ENCODE measurements at places on chromosomes 6 and 20.
A peak's percentile ranks its signal among the peaks of the same experiment; 100 is the strongest.

- DNase-seq, result peak; percentile 48
Observed at GRCh38 chr20:39112178-39112743, 150.1 kb downstream of the DHX35 start.

GRCh38 chr6:163806755-163807499 lies 392.4 kb downstream of the QKI start:
- no peak for DNase-seq

DNA sequence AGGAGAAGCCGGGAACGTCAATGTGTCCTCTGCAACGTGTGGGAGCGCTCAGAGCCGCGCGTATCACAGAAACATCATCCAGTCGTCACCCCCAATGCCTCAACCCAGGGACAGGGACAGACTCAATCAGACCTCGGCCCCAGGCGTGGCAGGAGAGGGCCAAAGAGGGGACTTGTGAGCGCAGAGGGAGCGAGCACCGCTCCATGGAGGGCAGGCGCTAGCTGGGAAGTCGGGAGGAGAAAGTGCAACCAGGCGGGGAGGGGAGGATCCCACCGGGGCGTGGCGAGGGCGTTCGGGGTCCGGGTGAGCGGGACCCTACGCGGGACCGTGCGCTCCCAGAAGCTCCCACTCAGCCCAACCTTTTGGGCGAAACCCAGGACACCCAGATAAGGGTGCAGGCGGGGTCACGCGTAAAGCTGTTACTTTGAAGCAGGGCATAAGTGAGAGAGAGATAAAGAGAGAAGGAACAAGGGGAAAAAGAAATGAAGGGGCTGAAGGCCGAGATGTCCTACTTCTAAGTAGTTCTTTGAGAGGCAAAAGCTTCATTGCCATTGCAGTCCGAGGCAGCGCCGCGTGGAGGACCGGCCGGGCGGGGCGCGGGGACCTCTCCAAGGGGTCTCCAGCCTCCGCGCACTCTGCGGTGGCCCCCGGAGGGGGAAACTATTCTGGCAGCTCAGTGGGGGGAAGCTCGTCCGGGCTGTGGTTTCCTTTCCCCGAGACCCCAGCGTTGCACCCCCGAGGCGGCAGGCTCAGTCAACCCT lies 862 bp upstream of the SOBP start:
- DNase-seq, result no peak

- peak; percentile 77 for DNase-seq
Observed at GRCh38 chr20:48139262-48140041, 354.2 kb upstream of the SULF2 start.

- no peak for DNase-seq
Observed at GRCh38 chr20:32536851-32537656, 48.1 kb downstream of the NOL4L start.

GRCh38 chr20:40397467-40397866 lies 291.6 kb downstream of the MAFB start:
- no peak for DNase-seq

DNA sequence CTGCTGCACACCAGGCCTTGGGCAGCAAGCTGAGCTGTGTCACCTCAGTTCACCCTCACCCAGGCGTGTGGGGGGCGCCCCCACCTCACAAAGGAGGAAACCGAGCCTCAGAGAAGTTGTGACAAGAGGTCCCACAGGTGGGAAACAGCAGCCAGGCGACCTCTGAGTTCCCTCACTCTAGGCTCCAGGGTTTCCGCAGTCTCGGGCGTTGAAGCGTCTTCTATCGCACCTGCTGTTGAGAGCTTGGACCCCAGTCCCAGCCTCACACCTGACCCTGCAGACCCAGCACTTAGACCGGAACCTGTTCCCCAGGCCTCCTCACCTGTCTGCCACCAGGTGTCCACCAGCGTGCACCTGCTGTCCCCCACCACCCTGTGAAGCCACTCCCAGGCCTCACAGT lies 22.3 kb upstream of the APMAP start:
- no peak for DNase-seq
